ENCODE measurements at places on chromosomes 12 and 14.
A peak's percentile ranks its signal among the peaks of the same experiment; 100 is the strongest.

- no peak for DNase-seq
These were observed 39.8 kb downstream of the TMEM63C start for GRCh38 chr14:77221241-77221871.

- no peak for DNase-seq
These were observed 53.3 kb downstream of the BICD1 start for GRCh38 chr12:32159925-32160324.

DNA sequence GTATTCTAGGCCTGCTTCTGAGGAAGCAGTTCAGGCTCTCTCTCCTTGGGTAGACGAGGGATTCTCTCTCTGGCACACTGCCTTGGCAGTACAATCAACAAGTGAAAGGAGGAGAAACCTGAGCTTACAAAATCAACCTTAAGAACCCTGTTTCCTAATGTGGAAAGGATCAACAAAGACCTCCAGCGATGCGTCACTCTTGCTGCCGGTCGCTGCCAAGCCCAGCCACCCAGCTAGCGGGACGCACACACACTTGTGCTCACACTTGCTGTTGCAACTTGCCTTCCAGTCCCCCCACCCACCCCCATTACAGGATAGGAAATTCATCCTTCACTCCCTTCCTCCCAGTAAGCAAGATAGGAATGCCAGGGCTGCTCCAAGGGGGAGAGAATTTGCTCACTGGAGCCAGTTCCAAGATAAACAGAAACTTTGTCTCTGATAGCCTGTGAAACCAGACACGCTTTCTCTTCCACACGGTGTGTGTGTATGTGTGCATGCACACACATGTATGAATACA is 144.3 kb downstream of the BCL11B start:
- no peak for DNase-seq

DNA sequence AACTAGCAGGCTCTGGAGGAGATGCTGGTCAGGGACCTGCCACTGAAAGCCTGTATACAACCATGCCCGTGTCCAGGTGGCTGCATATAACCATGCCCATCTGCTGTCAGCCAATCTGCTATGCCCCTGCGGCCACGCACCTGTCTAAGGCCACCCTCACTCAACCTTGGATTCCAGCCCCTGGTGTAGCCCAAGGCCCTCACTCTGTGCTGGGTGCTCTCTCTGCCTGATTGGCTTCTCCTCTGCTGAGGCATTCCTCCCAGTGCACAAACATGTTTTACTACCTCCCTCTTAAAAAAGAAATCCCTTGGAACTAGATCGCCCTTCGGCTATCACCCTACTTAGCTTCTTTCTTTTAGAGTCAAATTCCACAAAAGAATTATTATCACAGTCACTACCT is 45.5 kb downstream of the ZFP36L1 start:
- DNase-seq, result no peak

GRCh38 chr12:131929581-131930456 is 743 bp downstream of the PUS1 start:
- DNase-seq, result no peak

DNA sequence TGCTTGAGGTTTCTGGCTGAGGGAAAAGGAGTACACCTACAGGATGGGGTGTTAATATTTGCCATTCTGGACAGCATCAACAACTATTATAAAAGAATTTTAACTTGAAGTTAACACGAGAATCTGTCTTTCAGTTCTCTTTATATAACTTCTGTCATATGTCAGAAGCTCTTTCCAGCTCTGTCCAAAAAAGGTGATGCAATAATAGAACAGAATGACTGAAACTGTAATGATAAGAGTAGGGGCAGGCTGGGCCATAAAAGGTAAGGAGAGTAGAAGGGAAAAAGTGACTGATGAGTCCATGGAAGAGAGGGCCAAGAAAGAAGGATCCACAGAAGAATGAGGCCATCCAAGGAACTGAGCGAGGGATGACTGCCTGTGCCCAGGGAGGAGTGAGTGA is 966.7 kb upstream of the FBXO33 start:
- DNase-seq, result no peak

DNA sequence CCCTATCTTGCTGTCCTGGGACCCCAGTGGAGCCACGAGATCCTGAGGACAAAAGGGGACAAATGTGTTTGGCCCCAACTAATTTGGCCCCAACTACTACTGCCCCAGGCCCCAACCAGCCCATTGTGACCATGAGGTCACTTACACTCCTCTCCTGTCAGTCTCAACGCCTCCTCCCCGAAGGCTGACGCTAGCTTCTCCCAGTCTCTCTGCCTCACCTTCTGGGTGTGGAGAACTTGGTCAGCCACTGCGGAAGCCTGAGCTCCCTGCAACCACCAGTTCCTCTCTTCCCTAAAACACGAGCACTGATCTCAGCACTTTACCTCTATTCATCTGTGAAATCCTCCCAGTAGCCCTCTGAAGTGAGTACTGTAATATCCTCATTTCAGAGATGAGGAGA is 13.3 kb downstream of the FAM181A start:
- DNase-seq, result no peak

DNA sequence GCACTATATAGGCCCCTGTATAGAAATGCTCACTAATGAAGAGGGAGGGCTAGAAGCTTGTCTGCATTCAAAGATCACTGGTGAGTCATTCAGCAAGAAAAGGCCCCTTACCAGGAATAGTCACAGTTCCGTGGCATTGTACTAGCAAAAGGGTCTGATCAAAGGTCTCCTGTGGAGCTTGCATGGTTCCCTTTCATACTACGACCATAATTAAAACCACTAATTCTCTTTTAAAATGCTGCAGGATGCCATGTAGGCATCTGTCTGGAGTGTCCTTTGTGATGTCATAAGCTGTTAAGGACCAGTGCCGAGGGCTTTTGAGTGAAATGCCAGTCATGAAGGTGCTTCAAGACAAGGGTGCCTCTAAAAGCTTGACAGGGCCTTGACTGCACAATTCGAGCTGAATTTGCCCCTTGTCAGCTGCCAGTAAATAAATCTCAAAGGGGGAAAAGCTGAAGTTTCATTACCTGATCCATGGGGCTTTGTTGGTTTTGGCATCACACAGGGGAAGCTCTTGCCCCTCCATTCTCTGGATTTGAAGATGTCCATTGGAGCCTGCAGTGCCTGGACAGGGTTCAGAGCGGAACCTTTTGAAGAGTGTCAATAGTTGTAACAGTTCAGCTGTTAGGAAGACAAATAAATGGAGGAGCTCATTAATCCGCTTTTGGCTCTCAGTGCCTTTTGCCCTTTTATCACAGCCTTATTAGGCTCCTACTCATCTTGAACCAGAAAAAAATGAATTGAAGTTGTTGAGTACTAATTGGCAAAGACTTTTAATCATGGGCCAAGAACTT is 69.1 kb downstream of the TMEM260 start:
- no peak for DNase-seq

DNA sequence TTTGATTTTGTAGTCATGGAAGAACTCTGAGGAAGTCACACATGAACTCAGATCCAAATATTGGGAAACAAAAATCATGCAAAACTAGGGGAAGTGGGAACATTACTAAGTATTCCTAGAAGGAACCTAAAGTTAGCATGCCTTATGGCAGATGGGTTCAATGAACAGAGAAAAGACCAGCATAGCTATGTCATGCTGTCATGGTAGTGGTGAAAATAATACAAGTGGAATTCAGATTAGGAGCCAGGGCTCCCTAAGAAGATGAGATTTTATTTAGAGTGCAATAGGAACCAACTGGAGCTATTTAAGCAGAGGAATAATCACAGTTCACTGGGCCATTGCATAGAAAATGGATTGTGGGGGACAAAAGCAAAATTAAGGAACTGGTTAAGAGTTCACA is 134.0 kb downstream of the DIO2 start:
- no peak for DNase-seq

- peak; percentile 70 for DNase-seq
These were observed 20.1 kb downstream of the STX2 start for GRCh38 chr12:130818635-130819576.

DNA sequence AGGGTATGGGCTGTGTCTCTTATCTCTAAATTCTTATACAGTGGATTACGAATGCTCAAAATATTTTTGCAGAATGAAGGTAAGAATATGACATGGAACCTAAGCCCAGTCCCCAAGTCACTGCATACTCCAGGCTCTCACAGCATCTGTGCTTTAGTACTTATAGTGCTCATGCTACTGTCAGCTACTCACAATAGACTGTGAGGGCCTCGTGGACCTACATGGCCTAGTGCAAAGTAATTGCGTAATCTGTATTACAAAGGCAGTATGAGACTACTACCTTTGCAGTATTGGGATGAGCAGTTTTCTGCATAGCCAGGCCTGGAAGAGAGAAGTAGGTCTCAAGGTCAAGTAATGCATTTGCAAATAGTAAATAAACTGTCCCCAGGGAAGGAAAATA is 27.9 kb downstream of the VWF start:
- no peak for DNase-seq

- DNase-seq, result no peak
These were observed 384.1 kb downstream of the FOXG1 start for GRCh38 chr14:29150659-29151058.

- DNase-seq, result no peak
These were observed 377.3 kb downstream of the EMP1 start for GRCh38 chr12:13573698-13574321.

DNA sequence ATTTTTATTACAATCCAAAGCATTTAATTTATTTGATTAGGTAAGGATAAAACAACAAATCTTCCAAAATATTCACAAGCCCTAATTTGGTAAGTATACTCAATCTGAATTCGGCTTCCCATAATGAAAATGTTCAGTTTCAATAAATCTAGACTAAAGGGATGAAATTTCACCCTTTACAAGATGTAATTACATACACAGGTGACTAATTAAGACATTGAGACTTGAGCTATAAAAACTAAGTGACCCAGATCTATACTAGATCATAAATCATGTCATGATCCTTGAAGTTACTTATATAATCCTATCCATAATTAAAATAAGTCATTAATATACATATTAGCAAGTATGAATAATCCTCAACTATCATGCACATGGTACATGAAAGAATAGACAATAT is 36.6 kb downstream of the LRP6 start:
- no peak for DNase-seq

GRCh38 chr14:59944909-59945308 is 25.0 kb downstream of the LRRC9 start:
- DNase-seq, result no peak

GRCh38 chr14:40058901-40059897 is 627.0 kb upstream of the FBXO33 start:
- DNase-seq, result no peak

- DNase-seq, result no peak
These were observed 896.4 kb downstream of the BCL11B start for GRCh38 chr14:98375566-98375965.

- DNase-seq, result no peak
These were observed 1.4 kb upstream of the SAV1 start for GRCh38 chr14:50669441-50669986.

DNA sequence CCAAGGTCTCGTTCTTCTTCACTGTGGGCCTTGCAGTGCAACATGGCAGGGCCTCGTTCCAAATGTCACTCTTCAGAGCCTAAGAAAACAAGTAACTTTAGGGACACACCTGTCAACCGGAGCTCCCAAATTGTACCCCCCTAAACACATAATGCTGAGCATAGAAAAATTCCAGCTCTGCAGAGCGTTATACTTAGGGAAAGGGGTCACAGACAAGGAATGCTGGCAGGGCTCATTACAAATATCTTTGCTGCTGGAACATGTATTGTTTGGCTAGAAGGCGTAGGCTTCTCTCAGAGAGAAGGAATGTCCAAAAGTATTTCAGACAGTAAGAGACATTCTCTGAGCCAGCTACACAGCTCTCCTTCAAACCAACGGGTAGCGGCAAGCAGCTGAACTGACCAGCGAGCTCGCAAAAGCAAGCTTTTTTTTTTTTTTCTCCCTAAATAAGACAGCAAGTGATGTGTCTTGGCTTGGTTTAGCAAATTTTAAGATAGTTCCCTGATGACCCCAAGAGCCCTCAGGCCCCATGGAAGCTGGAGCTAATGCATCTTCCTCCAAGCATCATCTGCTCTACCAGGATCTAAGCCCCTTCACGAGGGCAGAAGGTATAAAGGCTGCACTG is 24.5 kb downstream of the SSH1 start:
- DNase-seq, result no peak

DNA sequence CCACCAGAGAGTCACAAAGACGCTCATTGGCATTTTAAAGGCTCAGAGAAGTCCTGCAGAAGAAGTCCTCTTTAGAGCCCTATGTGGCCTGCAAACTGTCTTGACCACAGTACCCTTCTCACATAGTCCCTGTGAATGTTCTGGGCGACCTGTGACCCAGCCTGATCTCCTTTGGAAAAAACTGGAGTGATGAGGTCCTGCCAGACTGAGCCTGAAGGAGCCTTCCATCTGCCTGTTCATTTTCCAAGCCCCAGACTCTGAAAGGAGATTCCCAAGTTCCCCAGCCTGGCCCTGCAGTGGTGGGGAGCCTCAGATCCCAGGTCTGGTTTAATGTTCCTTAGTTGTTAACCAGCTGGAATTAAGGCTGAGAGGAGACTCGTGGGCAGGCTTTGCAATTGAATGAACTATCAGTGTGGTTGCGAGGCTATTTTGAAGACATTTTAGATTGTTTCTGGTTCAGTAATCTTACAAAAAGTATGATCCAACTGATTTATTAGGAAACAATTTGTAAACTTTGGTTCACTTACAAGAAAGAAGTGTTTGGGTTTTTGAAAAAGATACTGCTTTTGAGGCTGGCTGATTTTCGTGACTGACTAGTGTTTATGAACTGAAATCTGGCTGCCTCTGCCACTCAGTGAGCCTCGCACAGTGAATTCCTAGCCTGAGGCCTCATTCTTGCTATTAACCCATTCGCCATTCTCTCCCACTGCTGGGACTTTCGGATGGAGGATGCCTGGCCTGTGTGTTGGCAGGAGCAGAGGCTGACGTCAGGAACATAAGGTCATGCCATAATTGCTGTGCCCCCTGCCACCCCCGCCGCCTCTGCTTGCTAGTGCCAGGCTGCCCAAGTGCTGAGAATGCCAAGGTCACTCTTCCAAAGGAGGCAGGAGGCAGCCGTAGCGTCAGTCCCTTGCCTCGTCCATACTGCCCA is 249.0 kb downstream of the CACNA1C start:
- DNase-seq, result peak; percentile 87

DNA sequence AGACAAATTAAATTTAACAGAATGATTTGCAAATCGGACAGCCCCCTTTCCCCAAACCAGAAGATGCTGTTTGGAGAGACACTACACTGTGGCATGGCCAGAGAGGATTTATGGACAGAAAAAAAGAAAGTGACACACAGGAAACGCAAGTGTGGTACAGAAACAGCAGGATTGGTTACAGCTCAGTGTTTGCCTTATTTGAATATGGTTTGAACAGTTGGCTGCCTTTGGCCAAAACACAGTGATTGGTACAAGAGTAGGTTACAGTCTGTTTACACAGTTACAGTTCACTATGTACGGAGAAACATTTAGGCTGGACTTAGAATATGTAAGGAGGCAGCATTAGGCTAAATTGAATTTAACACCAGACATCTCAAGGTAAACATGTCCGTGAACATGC is 335.3 kb downstream of the NPAS3 start:
- no peak for DNase-seq

GRCh38 chr14:78356391-78356790 is 186.2 kb downstream of the NRXN3 start:
- no peak for DNase-seq

DNA sequence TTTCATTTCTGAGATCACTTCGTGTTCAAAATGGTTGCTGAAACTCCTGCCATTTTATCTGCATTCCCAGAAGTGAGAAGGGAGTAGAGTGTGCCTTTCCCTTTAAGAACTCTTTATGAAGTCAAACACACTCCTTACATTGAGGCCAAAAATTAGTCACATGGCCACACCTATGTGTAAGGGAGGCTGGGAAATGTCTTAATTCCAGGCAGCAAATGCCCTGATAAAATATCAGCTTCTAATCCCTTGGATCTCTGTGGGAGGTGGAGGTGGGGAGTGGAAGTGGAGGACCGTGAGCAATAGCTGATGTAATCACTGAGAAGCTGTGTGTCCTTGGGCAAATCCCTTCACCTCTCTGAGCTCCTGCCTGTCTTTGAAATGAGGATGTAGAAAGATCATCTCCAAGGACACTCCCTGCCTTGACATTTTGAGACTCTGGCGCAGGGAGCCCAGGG is 22.7 kb upstream of the ANKRD9 start:
- DNase-seq, result no peak

All from heart left ventricle (tissue), 16 donors.